Mesothelial cell of epicardium (in vitro differentiated cells): ENCODE measurements at places on chromosomes 2 and 18. TPM values are rescaled to one million over a fixed set of nuclear protein-coding genes. Genes with fewer than 3 reads are reported as not detected.

The MRPL53 gene
- 57.6 to 69.3 TPM (median 62.5 TPM) in 3 replicates for total RNA-seq

DNA sequence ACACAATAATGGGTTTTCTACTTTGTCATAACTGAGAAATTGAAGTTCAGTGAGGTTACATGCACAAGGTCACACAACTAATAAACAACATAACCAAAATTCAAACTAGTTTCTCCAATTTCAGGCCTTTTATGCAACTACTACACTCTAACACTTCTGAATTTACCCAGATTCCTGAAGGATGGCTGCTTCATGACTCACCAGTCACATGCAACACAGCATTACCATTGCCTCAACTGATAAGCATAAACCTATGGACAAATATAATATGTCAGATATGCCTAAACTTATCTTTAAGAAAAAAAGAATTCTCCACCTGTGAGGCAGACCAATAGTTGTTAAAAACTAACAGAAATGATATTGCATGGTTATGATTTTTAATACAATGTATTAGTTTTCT is 586.5 kb upstream of the SLC8A1 start:
- no peak for DNase-seq

DNA sequence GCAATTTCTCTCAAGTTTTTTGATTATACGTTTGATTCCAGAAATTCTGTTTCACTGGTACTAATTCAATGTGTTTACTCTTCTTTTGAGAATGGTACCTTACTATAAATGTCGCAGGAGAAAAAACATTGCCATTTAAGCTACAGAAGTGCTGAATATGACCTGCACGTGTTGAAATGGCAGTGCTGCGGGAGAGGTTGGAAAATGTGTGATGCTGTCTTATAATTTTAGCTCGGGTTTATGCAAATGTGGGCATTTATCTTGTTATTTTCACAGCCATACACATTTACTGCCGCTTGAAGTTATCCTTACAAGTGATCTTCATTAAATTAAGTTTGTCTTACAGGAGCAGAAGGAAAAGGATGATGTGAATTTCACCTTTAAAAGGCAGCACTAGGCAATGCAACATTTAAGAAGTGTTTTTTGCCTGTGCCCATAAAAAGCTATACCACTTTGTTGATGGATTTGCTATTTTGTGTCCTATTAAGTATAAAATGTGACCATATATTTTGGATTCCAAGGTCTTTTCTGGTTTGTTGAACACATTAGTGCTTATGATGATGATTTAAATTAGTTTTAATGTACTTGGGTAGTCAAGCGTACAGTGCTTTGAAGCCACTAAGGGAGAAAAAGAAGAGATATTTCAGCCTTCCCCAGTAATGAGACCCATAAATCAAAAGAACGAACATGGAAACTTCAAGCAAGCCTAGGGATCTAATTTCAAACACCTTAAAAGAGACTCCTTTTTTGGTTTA is 112.1 kb downstream of the LTBP1 start:
- DNase-seq = no peak

DNA sequence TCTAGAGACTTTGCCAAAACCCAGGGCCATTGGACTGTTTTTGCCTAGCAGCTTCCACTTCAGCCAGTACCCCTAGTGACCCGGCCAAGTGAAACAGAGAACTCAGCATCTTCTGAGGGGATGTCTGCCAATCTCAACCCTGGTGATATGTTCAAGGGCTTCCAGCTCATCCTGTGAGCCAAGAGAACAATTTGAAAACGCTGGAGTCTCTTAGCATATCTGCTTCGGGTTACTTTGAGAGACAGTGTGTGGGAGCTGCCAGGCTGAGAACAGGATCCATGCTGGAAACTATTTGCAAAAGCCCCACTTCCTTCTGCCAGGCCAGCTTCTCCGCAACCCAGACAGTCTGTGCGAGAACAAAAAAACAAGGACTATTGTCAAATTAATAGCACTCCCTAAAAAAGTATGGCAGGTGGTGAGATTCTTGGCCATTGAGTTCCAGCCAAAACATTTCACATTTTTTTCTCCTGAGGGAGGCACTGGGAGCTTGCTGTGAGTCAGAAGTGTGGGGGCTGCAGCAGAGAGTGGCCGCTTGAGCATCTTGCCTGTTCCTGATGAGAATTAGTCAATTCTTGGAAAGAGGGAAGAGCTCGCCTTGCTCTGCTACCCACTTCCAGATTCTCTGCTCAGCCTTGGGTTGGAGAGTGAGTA is 395.6 kb upstream of the TRIB2 start:
- DNase-seq = no peak
